T-helper 2 cell (primary cell): ENCODE measurements at places on chromosomes 13 and 19.
A peak's percentile ranks its signal among the peaks of the same experiment; 100 is the strongest.

- DNase-seq = no peak
These were observed 228.9 kb upstream of the IRS2 start for GRCh38 chr13:110015253-110015652.

- DNase-seq = no peak
These were observed 569 bp downstream of the LCP1 start for GRCh38 chr13:46181377-46181839.

DNA sequence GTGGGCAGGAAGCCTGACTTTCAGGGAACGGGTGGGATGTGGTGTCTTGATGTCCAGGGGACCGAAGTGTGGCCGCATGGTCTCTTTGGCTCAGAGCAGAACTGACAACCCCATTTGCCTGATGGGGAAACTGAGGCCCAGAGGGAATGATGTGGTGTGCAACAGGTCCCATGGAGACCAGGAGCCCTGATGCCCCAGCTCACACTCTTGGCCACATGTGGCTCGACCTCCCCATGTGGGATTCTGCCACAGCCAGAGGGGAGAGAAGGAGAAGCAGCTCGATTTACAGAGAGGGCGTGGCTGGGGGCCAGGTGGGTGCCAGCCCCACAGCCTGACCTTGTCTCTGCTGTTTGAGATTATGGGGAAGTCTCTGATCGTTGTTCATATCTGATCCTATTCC is 128.1 kb downstream of the TEX29 start:
- DNase-seq = no peak

DNA sequence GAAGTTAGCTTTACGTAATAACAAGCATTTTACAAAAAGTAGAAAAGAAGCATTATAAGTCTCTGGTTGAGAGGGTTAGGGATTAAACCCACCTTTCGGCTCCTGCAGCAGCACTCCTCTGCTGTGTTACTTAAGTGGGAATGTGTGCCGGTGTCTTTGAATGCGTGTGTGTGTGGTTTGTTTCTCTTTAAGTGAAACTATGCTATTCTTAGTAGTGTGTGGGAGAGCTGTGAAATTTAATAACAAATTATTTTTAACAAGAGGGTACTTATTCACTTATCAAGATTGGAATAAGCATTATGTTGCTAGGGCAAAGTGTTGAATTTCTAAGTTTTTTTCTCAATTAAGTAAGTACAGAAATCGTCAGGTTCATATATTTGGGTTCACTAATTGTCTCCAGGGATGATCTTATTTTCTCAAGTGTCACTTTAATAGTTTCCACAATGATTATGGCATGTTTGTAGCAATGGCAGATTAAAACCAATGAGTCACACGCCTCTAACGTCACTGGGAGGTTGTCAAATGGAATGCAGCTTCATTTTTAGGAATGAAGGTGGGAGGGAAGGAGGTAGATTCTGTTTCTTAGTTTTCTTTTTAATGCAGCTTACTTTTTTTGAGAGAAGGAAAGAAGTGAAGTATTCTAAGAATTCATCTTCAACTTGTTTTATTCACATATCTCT is 151.3 kb downstream of the LMO7 start:
- no peak for DNase-seq

DNA sequence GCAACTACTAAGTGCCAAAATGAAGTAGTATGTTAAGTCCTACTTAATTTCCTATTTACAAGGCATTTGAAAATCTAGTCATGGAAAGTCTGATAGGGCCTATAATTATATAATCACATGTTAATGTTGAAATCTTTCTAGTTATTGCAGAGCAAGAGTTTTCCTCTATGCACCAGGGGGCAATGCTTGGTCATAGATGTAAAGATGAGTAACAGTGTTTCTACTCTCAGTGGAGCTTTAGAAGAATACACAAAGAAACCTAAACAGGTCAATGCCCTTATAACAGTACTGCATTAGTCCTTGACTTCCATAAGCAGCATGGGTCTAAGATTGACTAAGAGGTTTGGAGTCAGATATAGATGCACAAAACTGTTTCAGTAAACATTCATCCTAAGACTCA is 218.7 kb downstream of the KCTD12 start:
- no peak for DNase-seq

DNA sequence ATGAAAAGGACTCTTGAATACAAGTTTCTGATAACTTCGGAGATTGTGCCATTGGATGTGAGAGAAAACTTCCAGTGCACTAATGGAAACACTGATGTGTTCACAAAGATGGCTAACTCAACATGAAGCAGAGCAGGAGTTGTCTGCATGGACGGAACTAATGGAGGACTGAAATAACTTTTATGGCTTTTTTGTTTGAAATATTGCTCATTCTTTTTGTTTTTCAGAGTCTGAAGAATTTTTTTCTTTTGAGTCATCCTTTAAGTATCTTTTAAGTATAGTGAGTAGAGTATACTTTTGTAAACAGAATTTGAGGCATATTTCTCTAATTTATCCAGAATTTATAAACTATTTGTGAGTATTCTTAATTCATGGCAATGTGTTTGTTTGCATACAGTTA is 25.7 kb downstream of the CRYL1 start:
- DNase-seq = no peak

GRCh38 chr13:95237310-95237870 is 63.9 kb downstream of the ABCC4 start:
- DNase-seq = no peak

- no peak for DNase-seq
These were observed 1127.3 kb downstream of the PCDH9 start for GRCh38 chr13:66102864-66103263.

DNA sequence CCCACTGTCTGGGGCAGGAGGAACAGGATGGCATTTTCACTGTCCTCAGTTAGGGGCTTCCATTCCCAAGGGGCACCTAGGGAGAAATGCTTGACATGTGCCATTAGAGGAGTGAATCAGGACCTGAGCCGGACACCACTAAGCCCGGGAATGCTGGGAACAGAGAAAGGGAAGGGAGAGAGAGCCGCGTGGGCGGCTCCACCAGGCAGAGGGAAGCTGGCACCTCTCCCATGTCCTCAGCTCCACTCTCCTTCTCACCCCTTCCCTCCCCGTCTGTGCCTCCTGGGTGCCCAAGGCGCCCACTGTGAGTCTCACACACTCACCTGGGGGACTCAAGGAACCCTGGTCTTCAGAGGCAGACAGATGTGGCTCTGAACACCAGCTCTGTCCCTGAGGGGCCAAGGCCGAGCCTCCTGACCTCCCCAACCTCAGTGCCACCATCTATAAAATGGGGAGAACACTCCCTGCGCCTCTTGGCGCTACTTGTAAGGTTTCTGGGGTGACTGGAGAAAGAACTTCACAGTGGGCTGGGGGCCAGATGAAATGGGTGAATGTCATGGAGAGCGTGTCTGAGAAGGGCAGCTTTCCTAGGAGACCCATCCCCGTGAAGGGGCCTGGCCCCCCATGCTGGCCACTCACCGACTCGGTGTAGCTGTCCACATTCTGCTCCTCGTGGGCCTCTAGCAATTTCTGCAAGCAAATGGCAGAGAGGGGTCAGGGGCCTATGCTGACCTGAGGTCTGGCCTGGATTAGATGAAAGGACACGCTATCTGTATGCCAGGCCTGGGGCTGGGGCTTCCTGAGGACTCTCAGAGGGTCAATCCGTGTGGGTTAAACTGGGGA is 5.3 kb upstream of the KPTN start:
- DNase-seq = no peak

DNA sequence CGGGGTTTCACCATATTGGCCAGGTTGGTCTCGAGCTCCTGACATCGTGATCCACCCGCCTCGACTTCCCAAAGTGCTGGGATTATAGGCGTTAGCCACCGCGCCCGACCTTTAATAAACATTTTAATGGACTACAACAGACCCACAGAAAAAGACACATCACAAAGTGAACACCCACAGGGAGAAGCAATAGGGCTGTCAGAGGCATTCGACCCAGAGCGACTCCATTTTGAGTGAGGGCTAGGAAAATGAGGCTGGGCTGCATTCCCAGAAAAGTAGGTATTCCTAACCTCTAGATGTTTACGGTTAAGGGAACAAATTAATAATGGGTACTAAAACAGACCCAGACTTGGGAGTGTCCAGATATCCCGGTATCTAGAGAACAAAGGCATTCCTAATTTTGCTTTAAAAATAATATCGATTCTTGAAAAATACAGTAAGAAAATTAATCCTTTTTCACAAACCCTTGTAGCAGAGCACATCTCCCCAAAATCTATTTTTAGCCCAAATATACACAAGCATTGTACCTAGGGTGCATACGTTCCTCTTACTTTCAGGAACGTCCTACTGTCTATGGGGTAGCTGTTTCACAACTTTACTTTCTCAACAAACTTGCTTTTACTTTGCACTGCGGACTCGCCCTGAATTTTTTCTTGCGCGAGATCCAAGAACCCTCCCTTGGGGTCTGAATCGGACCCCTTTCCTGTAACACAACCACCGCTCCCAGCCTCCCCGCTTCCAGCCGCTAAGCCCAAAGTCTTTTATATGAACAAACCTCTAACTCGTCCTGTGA is 811 bp upstream of the ZNF8 start:
- DNase-seq = no peak

DNA sequence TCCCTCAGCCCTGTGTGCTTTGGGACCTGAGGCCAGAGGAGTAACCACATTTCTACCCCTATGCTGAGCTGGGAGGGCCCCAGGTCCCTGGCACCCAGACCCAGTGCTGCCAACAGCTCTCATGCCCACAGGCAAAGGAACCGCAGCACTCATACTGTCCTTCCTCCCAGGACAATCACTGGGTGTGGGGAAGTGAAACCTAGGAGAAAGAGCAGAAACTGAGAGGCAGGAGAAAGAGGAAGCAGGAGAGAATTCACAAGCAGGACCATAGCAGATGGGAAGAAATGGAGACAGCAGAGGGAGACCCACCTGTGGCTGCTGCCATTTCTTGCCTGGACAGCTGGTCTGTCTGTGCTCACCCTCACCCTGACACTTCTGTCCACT is 18.9 kb downstream of the CCDC97 start:
- DNase-seq = no peak

GRCh38 chr13:25042151-25042865 is 53.6 kb upstream of the PABPC3 start:
- no peak for DNase-seq

GRCh38 chr13:46607768-46608564 is 55.0 kb downstream of the LRCH1 start:
- no peak for DNase-seq

- no peak for DNase-seq
These were observed 12.8 kb downstream of the C19orf81 start for GRCh38 chr19:50661766-50662650.

DNA sequence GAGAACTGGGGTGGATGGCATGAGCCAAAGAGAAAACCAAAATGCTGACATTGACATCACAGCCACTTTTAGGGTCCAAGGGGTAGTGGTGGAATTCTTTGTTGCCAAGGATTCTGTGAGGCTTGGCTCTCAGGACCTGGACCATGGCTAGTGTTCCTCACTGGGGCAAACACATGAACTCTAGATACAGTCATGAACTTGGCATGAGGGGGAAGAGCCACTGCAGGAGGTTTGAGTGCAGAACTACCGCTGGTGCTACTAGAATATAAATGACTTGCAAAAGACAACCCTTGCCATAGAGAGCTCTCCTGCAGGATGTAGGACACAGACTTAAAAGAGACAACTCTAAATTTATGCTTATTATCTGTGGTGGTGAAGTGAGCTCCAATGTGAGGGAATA is 29.8 kb upstream of the FRY start:
- no peak for DNase-seq

DNA sequence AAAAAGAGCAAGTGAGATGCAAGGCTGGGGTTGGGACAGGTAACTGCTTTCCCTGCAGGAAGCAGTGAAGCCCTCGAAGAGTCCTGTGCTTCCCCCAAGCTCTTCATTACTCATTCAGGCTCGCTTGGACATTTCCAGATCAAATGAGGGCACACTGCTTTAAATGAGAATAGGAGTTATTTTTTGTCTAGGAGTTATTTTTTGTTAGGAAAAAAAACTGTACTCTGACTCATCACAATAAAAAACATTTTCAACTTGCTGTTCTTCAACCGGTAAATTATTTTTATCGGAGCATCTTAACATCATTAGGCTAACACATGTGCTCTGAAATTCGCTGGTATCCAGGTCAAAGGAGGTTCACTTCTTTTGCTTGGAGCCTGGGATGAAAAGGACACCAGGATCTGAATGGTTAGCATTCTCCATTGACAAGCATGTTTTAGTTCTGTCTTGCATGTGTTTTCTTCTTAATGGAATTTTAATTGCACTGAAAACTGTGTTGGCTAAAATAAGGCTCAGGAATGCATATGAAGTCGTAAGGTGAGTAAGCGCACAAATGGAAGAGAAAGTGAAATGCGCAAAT is 80.7 kb upstream of the STK24 start:
- no peak for DNase-seq

DNA sequence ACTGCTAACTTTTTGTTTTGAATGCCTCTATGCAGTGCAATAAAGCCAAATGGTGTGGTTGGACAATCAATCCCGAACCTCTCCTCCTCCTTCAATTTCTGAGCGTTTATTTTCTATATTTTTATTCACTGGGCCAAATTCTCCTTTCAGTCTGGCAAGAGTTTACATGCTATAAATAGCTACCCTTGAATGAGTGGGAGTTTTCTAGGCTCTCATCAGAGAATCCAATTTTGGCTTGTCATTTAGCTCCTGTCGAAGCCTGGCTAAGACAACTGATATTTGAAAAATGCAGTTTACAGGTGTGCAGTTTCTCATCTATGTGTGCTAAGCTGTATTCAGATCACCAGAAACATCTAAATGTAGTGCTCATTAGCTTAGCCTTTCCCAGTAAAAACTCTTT is 61.8 kb downstream of the OLFM4 start:
- no peak for DNase-seq

- no peak for DNase-seq
These were observed 5.9 kb downstream of the STARD13 start for GRCh38 chr13:33279414-33280278.

DNA sequence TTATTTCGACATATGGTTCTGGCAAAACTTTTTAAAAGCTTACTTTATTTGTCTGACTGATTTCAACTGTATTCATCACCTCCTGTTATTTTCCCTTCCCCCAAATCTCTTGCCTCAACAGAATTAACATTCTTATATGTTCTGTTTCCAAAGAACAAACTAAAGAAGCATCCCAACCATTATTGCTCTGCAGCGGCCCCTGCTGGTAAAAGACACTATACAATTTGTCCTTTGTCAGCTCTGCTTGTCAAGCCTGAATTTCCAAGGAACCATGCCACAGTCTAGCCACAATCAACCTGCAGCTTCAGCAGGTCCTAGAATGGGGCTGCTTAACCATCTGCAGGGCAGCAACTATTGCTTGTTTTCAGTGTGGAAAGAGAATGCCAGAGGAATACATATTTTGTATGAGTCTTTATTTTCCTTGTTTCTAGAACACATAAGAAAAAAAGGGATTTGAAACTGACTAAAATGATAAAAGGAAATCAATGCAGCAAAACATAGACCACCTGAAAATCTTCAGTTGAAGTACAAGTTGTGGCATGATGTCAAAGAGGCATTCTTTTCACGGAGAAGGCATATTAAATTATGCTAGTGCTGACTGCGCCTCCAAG is 845.3 kb downstream of the DIAPH3 start:
- DNase-seq = no peak

- no peak for DNase-seq
These were observed 2.1 kb downstream of the MAST1 start for GRCh38 chr19:12840091-12841079.

- peak; percentile 47 for DNase-seq
These were observed 122.1 kb downstream of the COG6 start for GRCh38 chr13:39777527-39778061.
